ENCODE measurements at places on chromosomes 7 and 10.

DNA sequence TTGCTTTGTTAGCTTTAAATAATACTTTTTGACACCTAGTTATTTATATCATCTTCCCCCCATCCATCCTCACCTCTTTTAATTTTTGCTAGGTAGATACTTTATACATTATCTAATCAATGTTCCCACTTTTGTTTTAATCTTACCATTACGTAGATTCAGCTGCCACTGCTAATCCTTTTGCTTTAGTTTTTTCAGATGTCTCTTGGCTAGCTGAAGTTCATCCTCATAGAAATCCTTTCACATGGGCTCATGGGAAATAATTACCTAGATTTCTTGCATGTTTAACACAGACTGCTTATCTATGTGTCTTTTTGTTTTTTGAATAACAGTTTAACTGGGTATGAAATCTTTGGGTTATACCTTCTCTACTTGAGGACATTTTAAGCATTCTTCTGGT, 60.1 kb downstream of the ZNRF2 start:
- DNase-seq: no peak

GRCh38 chr7:2154831-2155230, 77.9 kb downstream of the MAD1L1 start:
- DNase-seq: no peak

DNA sequence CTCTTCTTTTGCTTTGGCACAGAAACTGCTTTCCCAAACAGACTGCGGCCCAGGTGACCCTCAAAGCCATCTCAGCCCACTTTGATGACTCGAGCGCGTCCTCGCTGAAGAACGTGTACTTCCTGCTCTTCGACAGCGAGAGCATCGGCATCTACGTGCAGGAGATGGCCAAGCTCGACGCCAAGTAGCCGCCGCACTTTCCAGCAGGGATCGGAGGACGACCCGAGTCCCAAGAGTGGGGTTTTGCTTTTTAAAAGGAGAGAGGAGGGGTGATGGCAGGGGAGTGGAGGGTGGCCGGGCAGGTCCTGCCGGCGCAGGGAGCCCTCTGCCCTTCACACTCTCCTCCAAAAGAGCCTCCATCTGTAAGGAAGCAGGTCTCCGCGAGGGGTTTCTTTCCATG, 21.1 kb downstream of the AIFM2 start:
- no peak for DNase-seq

GRCh38 chr10:82245906-82246560, 371.0 kb downstream of the NRG3 start:
- DNase-seq: no peak

- DNase-seq: no peak
Measured at GRCh38 chr7:2803755-2804154, 40.4 kb downstream of the GNA12 start.

All from stimulated activated CD8-positive, alpha-beta memory T cell treated with anti-CD3 and anti-CD28 coated beads, Interleukin-15, amount 100 ng/mL, for 1 hour (primary cell).